ENCODE measurements at places on chromosomes 13 and 19.

GRCh38 chr13:46567671-46568070 lies 14.7 kb downstream of the LRCH1 start:
- no peak for DNase-seq

GRCh38 chr13:33761740-33762139 lies 56.2 kb upstream of the RFC3 start:
- DNase-seq = peak; percentile 8

DNA sequence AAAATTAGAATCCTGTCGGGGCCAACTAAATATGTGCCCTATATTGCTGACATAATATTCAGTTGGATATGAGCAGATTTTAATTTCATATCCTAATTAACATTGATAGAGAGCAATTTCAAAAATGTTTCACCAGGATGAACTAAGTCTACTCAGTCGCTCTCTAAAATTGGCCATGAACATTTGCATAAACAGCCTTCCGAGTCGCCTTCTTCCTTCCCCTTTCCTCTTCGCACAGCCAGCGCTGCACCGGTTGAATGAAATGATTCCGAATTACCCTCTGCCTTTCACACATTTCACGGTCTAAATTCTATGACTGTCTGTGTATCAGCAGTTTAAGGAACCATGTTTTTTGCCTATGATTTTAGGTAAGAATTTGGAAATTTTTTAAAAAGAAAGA lies 413.7 kb downstream of the LIG4 start:
- no peak for DNase-seq

GRCh38 chr19:47757617-47758442 lies 12.5 kb downstream of the NOP53 start:
- no peak for DNase-seq

GRCh38 chr19:17114414-17114831 lies 38.8 kb downstream of the MYO9B start:
- DNase-seq = no peak

DNA sequence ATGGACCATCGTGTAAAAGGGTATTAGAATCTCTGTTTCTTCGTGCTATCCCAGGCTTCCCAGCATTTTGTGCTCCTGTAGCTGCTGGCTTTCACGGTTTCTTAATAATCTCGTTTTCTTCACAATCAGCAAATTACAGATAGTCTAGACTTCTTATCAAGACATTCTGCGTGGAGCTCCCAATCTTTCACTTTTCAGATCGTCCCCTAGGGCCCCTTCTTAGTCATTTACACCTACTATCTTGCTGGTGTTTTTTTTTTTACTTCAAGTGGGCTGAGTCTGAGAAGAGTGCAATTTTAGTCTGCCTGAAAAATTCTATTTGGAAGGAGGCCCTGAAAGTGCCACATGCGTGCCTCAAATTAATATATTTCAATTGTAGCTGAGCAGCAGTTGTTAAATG lies 275.1 kb downstream of the SHISA2 start:
- no peak for DNase-seq

- DNase-seq = no peak
These were observed 24.5 kb downstream of the ATP4B start for GRCh38 chr13:113633485-113633873.

DNA sequence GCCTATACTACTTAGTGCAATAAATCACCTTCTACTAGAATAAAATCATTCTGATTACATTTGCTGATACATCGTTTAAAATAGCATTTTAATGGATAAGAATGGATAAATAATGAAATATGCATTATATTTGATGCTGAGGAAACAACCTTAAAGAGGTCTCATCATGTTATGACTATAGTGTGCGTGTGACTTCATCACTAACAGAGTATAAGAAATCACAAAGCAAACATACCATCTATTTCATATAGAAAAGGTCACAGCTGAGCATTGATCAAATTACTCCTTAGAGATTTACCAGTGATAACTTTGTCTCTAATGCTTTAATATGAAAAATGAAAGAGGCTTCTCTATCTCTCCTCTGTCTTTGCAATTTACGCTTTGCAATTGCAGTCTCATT lies 1620.3 kb upstream of the SLC10A2 start:
- DNase-seq = no peak

GRCh38 chr13:66180836-66181235 lies 1049.3 kb downstream of the PCDH9 start:
- no peak for DNase-seq

GRCh38 chr13:108213946-108214345 lies 1.4 kb downstream of the LIG4 start:
- peak; percentile 46 for DNase-seq

DNA sequence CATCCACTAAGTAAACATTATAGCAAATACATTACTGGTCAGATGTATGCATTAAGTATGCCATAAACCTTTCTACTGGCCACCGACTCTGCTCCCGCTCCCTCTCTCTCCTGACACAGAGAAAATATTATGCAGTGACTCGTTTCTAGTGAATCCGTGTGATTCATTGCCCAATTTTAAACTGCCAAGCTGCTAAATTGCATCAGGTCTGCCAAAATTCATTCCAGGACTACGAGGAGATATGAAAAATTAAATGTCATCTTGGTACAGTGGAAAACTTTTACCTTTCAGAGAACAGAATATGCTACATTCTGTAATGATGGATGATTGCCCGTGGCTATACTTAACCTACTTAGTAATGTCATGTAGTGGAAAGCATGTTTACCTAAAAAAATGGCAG lies 368.8 kb upstream of the TSHZ3 start:
- DNase-seq = no peak

DNA sequence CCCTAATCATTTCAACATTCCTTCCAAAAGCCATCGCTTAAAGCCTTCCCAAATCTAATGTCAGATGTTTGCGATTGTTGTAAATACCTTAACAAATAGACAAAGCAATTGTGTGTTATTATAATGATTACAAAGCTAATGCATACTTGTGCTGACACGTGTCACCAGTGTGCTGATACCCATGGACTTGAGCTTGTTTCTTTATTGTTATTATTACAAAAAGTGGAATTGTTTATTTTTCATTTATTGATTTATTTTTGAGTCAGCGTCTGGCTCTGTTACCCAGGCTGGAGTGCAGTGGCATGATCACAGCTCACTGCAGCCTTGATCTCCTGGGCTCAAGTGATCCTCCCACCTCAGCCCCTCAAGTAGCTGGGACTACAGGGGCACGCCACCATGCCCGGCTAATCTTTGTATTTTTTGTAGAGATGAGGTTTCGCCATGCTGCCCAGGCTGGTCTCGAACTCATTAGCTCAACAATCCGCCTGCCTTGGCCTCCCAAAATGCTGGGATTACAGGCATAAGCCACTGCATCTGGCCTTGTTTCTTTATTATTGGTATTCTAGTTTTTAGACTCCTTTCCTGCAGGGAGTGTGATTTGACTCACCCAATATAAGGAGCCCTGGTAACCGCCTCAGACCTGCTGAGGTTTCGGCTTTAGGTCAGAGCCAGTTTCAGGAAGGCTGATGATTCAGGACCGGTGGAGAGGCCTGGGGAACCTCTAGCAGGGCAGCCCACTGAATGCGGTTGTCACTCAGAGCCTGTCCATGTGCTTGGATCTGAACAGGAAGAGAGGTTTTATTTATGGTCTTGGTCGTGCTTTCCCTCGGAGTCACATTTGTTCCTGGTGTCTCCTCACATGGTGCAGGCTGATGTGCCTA lies 2.1 kb upstream of the FBXO17 start:
- DNase-seq = no peak

GRCh38 chr13:89307278-89307677 lies 1636.1 kb downstream of the SLITRK5 start:
- no peak for DNase-seq

GRCh38 chr19:48495396-48495795 lies 16.2 kb downstream of the LMTK3 start:
- DNase-seq = no peak

- DNase-seq = no peak
These were observed 1093.7 kb upstream of the MIR17HG start for GRCh38 chr13:90253806-90254205.

GRCh38 chr13:109131698-109132257 lies 502.4 kb downstream of the MYO16 start:
- no peak for DNase-seq

GRCh38 chr19:11098327-11098726 lies 9.1 kb downstream of the LDLR start:
- DNase-seq = no peak

- no peak for DNase-seq
These were observed 42.9 kb upstream of the ZNF14 start for GRCh38 chr19:19775891-19776205.

DNA sequence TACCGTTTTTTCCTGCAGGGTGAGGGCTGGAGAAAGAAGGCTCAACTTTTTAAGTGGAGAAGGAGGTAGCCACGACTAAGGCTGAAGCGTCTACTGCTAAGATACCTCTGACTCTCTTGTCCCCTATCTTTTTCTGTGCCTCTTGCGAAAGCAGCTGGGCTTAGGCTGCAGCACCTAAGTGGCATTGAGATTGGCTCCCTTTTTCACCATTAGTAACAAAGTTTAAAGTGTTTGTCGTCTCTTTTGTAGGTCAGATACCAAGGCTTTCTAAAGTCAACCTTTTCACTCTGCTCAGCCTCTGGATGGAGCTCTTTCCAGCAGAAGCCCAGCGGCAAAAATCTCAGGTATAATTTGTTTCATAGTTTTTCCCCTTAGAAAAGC lies 887 bp downstream of the CDADC1 start:
- DNase-seq = no peak

GRCh38 chr13:114047358-114047881 lies 73.5 kb upstream of the C13orf46 start:
- no peak for DNase-seq

GRCh38 chr13:108656742-108657141 lies 27.3 kb downstream of the MYO16 start:
- no peak for DNase-seq

DNA sequence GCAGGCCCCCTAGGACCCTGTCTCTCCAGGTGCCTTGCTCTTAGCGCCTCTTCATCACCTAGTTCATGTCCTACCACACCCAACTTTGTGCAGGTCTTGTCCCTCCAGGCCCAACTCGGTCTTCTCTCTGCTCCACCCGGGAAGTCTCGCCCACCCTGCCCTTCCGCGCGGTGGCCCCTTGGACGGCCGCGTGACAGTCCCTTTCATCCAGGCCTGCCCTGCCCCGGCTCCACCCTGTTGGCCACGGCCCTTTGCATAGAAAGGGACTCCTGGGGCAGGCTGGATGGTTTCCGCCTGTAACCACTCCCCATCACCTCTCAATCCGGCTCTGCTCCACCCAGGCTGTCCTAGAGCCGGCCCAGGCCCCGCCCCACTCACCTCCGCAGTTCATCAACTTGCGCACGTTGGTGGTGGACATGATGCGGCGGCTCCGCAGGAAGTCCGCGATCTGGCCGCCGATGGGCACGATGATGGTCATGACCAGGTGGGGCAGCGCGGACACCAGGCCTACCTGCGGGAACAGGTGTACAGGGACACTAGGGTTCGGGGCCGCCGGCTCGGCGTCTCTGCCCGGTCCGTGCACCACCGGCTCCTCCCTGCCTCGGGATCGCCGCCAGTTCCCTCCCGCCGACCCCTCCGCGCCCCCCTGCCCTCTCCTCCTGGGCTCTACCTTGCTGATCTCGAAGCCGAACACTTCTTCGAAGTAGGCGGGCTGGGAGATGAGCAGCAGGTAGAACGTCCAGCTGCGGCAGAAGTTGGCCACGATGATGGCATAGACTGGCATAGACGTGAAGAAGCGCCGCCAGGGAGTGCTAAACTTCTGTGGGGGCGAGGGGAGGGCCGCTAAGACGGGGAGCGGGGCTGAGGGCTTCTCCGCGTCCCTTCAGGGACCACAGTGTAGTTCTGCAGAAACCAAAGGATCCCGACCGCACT lies 7.2 kb downstream of the GFY start:
- no peak for DNase-seq

GRCh38 chr19:2229103-2230032 lies 6.8 kb downstream of the PLEKHJ1 start:
- no peak for DNase-seq

DNA sequence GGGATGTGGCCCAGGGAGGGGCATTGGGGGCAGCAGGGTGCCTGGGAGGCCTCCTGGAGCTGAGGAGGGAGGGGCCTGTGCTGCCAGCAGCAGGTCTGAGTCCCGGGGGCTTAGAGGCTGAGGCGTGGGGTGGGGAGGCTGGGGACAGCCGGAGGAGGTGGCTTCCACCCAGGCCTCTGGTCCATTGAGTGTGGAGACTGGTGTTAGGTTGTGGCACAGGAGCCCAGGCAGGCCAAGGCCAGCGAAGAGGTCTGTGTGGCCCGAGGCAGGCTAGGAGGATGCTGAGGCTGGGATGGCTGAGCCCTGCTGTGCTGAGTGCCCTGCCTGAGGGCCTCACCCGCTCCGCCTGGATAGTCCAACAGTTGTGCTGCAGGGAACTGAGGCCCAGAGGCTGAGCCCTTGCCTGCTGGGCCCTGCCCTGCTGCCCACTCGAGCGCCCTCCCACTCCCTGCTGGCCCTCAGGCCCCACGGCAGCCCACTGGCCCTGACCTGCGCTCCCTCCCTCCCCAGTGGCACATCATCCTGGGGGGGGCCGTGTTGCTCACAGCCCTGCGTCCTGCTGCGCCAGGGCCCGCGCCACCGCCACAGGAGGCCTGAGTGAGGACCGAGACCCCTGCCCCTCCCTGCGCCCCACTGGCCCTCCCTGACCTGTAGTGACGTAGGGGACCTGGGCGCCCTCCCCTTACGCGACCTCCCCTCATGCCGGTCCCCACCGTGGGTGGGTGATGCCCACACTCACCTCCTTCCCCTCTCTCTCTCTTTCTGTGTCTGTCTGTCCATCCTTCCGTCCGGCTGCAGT lies 4.9 kb upstream of the GARIN5A start:
- no peak for DNase-seq

- no peak for DNase-seq
These were observed 9.0 kb downstream of the IRGC start for GRCh38 chr19:43724896-43725295.

GRCh38 chr19:4362101-4362828 lies 18.9 kb downstream of the MPND start:
- no peak for DNase-seq

GRCh38 chr13:37736045-37736444 lies 133.5 kb downstream of the TRPC4 start:
- DNase-seq = no peak

GRCh38 chr13:66635526-66635925 lies 594.6 kb downstream of the PCDH9 start:
- DNase-seq = no peak

- no peak for DNase-seq
These were observed 27.0 kb downstream of the OXGR1 start for GRCh38 chr13:96967248-96967745.

DNA sequence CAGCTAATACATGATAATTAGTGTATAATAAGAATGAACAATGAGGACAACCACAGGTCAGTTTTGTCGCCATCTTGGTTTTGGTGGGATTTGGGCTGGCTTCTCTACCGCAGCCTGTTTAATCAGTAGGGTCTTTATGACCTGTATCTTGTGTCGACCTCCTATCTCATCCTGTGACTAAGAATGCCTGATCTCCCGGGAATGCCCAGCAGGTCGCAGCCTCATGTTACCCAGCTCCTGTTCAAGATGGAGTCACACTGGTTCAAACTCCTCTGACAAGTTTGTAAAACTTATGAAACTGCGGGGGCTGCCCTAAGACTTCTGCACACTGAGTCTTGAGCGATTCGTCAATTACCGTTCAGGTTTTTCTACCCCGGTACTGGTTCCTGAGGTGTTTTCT lies 21.5 kb upstream of the ADGRE1 start:
- DNase-seq = no peak

GRCh38 chr19:19873381-19873780 lies 7.7 kb downstream of the ZNF253 start:
- no peak for DNase-seq

GRCh38 chr19:1069009-1069779 lies 2.2 kb downstream of the ARHGAP45 start:
- DNase-seq = no peak

GRCh38 chr13:102035969-102036368 lies 365.9 kb downstream of the FGF14 start:
- DNase-seq = no peak

- no peak for DNase-seq
These were observed 2.9 kb upstream of the ARHGAP45 start for GRCh38 chr19:1063909-1064660.
